Fibroblast of the aortic adventitia (primary cell): ENCODE measurements at places on chromosomes 6 and 20. TPM values are rescaled to one million over a fixed set of nuclear protein-coding genes. Genes with fewer than 3 reads are reported as not detected.

BPIFB2 gene
- not detected in 2 replicates for total RNA-seq

TNF gene
- not detected in 2 replicates for total RNA-seq

TM9SF4 gene
- total RNA-seq: 20.0 and 41.1 TPM in 2 replicates

SCRT2 gene
- total RNA-seq: not detected in 2 replicates

CNR1 gene
- total RNA-seq: not detected in 2 replicates

CNBD2 gene
- 2.2 and 4.5 TPM in 2 replicates for total RNA-seq

SPATA25 gene
- 2.1 and 9.6 TPM in 2 replicates for total RNA-seq

ADGB gene
- not detected in 2 replicates for total RNA-seq

SIRPG gene
- total RNA-seq: not detected in 2 replicates

UST gene
- total RNA-seq: 27.1 and 36.1 TPM in 2 replicates

DNA sequence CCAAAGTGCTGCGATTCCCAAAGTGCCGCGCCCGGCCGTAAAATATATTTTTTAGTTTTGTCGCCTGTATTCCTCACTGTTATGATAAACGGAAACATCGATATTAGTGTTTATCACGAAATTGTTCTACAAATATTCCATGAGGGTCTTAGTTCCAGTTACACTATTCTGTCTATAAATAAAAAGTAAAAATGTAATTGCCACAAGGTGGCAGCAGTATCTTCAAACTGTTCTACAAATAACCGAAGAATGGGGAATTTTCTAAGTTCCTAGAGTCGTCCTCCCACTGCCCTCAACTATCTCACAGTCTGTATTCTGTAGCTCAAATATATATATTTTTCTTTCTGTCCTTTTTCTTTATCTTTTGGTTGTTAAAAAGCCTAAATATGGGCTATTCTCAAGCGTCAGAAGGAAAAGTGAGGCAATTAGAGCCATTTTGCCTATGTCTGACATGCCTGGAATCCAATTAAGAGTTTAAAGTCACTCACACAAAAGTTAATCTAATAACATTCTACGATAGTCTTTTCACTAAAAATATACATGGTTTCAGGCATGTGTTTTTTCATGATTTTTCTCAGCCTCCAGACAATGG is 14.2 kb upstream of the FAM162B start:
- peak; percentile 55 for DNase-seq

- DNase-seq: no peak
These were observed 8.4 kb downstream of the CCDC167 start for GRCh38 chr6:37491171-37491829.

DNA sequence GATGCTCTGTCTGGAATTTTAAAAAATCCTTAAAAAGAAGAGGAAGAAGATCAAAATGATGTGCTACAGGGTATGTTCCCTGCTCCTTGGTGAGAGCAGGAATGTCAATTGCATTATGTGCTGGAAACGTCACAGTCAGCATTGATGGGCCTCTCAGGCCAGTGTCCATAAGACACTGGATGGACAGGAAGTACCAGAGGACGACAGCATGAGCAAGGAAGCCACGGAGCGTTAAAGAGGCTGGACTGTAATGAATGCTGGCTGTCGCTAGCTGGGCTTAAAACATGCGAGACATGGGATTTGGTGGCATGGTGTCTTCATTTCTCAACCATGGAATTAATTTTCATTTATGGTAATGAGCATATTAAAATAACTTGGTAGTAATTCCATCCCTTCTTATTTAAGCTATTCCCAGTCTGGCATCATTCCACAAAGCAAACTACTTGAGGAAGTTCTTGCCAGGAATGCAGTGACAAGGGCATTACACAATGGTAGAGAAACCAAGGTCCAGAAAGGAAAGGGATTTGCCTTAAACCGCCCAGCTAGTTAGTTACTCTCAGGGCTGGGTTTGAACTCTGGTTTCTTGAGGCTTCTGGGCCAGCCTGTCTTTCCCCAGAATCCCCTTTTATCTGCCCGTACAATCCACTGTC is 166.6 kb upstream of the SOX4 start:
- DNase-seq: peak; percentile 16

DNA sequence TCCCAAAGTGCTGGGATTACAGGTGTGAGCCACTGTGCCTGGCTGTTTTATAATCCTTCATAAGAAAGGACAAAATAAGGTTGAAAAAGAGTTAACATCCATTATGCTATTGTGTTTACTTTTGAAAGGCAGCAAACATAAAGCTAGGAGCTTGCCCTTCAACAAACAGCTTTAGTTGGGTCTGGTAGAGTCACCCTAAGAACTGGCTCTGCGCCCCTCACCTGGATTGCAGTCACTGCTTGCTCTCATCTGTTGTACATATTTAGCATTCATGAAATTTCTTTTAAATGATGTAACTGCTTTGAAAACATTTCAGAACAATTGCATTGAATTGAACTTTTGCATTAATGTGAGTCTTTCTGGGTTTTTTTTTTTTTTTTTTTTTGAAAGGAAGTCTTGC is 38.9 kb downstream of the JARID2 start:
- DNase-seq: peak; percentile 73

DNA sequence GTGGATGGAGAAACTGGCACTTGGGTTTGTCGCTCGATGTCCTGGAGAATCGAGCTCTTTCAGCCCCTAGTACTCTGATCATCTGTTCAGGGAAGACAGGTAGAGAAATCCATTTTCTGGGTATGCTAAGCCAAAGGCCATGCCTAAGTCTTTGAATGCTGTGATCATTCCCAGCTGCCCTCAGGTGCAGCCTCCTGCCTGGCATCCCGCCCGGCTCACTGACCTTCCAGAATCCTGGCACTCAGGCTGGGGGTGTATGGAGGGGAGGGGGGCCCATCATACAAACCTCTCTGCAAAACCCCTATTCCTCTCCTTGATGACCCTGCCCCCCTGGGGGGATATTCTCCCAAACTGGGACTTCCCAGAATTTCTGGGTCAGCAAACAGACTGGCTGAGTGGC is 28.6 kb downstream of the C20orf203 start:
- no peak for DNase-seq

DNA sequence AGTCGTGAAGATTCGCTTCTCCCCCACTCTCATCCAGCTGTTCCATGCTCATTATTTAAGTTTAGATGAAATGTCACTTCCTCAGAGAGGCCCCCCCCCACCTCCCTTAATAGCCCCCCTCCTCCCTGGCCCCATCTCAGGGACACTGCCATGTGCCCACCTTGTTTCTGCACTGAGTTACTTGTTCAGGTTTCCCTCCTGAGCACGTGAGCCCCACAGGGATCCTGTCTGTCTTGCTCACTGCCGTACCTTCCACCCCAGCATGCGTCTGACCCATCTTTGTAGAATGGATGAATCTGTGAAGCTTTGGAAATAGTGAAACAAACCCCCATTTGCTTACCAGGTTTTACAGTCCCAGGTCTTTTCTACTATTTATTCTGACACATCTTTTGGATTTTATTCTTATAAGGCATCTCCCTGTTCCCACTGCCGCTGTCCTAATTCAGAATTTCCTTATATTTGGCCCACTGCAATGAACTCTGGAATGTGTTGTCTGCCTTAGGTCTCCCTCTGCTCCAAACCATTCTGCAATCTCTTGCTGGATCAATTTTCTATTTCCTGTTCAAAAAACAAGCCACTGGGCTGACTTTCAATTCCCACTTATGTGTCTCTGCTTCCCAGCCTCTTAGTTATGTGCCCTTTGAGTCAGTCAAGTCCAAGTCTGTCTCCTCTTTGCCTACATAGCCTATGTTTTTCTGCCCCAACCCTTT is 136.5 kb upstream of the ECI2 start:
- DNase-seq: peak; percentile 67

- DNase-seq: no peak
These were observed 68.7 kb downstream of the LY86 start for GRCh38 chr6:6657085-6657819.

GRCh38 chr20:45578231-45578630 is 853 bp downstream of the WFDC8 start:
- no peak for DNase-seq

DNA sequence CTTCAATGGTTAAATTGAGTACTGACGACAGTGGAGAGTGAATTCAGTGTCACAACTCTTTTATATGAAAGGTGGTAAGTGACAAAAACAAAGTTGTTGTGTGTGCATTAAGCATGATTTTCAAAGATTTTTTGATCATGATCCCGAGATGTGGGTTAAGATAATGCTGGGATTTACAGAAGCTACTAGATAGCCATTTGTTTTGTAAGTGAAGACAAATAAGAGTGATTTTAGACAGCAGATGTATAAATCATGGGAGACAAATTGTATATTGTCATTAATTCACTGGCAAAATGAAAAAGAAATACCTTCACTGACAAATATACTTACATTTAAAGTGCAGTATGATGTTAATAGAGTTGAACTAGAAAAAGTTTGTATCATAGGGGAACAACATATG is 6.1 kb downstream of the ADGRB3 start:
- no peak for DNase-seq

DNA sequence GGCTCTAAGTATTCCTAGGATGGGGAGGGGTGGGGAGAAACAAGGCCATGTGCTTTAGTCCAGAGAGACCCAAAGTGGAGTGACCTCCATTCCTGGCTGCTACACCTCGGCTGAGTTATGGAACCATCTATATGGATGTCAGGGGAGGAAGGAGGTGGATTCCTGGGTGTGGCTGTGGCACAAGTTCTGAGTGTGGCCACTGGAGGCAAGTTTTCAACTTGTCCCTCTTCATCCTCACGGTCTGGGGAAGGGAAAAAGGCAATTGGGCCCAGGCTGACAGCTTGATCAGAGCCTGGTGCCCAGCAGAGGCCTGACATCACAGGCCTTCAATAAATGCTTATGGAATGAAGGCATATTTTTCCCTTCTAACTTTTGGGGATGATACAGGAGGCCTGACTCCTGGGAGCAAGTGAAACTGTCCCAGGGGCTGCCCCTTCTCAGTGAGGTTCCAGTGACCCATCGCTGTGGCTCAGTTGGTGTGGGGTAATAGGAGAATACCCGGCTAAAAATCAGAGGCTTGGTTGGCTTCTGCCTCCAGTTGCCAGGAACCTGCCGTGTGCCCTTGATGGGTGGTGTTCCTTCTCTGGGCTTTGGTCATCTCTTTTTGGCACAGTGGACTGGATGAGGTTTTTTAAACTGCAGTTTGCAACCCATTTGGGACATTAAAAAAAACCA is 1.8 kb upstream of the ITPR3 start:
- DNase-seq: no peak

GRCh38 chr6:25927756-25928216 is 2.7 kb downstream of the SLC17A2 start:
- DNase-seq: peak; percentile 84

- no peak for DNase-seq
These were observed 78.9 kb downstream of the CRYBG1 start for GRCh38 chr6:106439459-106439858.

DNA sequence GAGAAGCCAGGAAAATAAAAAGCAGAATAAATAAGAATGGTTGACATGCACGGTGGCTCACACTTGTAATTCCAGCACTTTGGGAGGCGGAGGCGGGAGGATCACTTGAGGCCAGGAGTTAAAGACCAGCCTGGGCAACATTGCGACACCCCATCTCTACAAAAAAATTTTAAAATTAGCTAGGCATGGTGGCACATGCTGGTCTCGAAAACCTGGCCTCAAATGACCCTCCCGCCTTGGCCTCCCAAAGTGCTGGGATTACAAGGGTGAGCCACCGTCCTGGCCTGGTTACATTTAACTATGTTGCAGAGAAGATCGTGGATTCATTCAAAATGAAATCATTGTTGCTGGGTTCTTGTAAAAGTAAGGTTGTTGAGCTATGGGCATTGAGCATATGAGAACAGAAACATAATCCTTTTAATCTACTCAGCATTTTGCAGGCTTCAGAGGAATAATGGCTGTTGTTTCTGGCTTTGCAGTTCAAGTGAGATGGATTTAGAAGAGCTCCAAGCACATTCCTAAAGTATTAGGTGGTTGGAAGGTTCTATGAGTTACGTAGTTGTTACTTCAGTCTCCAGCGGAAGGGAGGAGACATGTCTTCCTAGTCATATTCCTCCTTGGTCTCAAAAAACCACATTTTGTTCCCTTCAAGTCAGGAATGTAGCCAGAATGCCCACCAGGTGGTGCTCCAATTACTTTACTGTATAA is 45.6 kb upstream of the RAB23 start:
- peak; percentile 99 for DNase-seq

GRCh38 chr20:49319208-49319809 is 41.5 kb upstream of the ZNFX1 start:
- no peak for DNase-seq

GRCh38 chr20:62362991-62363919 is 3.9 kb downstream of the LAMA5 start:
- no peak for DNase-seq

DNA sequence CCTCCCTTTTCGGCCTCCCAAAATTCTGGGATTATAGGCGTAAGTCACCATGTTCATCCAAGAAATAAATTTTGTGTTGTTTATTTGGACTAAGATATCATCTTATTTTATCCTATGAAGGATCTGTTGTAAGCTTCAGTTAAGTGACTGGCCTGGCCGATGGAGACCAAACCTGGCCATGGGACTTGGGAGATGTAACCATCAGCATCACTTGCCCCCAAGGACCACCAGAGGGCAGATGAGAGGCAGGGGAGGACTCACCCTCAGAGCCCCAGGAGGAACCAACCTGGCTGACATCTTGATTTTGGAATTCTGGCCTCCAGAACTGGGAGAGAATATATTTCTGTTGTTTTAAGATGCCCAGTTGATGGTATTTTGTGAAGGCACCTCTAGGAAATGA is 266.7 kb downstream of the CDH26 start:
- peak; percentile 11 for DNase-seq

GRCh38 chr20:47187450-47188195 is 168.9 kb downstream of the ZMYND8 start:
- DNase-seq: no peak

DNA sequence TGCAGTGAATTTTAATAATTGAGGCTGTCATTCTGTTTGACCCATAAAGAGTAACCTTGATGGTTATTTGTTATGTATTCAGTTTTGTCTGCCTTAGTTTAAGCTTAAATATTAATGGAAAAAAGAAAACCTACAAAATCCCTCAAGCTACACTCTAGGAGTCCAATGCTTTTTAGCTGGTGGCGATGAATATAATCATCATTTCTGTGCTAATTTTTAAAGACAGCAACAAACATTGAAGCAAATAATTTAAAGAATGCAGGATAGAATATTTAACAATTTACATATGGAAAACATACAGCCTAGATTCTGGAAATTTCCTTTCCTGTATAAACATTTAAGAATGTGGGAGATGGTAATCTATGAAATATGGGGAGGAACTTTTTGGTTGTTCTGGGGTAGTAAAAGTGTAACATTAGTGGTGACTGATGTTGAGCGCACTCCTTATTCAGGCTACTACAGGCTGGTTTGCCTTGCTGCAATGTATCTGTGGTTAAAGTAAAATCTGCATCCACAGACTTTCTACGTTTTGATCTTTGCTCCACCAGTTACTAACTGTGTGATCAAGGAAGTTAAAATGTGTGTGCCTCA is 287.9 kb upstream of the DEFB112 start:
- no peak for DNase-seq

DNA sequence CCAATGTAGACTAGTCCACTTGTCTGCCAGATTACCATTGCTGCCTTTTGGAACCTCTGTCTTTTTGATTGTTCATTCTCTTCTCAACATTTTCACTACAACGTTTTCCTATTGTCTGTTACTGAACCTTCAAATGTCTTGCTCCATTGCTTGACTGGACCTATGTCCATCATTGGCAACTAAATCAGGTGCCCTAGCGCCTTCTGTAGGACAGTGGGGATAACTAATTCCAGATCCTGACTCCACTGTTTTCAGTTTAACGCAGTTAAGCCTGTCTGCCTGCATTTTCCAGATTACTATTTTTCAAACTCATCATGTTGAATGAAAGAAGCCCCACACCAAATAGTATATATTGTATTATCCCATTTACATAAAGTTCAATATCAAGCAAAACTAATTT is 433.6 kb downstream of the RNF144B start:
- DNase-seq: no peak
